GOT3 (cell line): ENCODE measurements at places on chromosomes 6 and 20.

- no peak for DNase-seq
These were observed 584.0 kb downstream of the QKI start for GRCh38 chr6:163998496-163998895.

- peak; percentile 7 for DNase-seq
These were observed 392.7 kb upstream of the MAN1A1 start for GRCh38 chr6:119742188-119742803.

GRCh38 chr6:63066055-63066704 lies 145.1 kb upstream of the FKBP1C start:
- no peak for DNase-seq

DNA sequence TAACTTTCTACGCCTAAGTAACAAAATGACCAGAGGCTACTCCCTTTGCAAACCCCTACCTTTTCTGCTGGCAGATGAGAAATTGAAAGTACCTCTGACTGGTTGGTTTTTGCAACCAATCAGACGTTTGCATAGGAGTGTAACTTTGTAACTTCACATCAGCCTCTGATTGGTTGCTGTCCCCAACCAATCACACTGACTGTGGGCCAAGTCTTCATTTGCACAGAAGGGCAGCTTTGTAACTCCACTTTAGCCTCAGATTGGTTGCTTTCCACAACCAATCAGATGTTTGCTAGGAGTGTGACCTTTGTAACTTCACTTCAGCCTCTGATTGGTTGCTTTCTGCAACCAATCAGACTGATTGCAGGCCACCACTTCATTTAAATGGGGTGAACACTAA lies 89.1 kb downstream of the ME1 start:
- DNase-seq: no peak

GRCh38 chr20:61524951-61525666 lies 273.0 kb downstream of the CDH4 start:
- DNase-seq: no peak
